ENCODE measurements at places on chromosomes 2 and 18.

- DNase-seq, result no peak
Measured at GRCh38 chr18:49728542-49728941, 84.8 kb downstream of the ACAA2 start.

DNA sequence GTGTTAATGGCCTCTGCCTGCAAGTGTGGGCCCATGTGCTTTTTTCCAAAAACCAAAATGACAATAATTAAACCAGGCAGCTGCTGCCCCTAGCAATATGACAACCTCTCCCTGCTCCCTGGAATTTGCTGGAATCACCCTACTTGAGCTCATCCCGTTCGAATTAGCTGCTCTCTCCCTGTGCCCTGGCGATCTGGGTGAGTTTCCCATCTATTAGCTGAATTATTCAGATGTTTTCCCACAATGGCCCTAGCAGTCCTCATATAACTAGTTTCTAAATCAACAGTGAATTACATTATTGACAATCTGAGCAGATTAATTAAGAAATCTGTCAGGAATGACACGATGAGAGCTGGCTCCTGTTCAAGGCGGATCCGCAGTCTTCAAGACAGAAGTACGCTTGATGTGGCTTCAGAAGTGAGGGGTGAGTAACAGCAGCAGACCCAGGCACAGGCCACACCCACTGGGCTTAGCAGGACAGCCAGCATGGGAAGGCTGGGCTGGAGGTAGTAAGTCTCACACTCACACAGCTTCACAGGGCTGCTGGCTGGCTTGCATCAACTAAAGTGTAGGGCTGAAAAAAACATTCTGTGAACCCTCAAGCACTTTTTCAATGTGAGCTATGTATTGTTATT is 366.2 kb upstream of the ID2 start:
- no peak for DNase-seq

- DNase-seq, result peak; percentile 25
Measured at GRCh38 chr18:62979176-62979575, 263.8 kb downstream of the PHLPP1 start.

DNA sequence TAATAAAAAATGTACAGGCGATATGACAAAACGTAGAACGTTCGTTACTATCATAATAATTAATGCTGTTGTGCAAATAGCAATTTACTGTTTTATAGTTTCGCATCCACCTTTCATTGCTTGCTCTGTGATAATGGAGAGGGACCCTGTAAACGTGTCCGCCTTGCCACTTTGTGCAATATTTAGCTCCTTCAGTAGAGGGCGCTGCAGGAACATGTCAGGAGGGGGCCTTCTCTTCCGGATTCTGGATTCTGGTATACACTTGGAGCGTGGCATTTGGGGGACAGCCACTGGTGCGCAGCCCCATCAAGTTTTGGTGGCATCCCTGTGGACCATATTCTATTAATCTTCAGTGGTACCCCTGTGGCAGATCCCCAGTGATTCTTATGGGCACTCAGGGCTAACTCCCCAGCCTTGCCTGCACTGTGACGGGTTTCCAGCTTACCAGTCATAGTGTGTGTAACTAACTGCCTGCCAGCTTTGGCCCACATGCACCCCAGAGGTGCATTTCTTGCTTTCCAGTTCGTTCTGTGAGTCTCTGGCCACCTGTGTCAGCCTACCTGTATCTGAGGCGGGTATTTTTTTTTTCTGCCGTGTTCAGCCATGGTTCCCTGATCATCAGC is 140.3 kb downstream of the CYRIA start:
- DNase-seq, result no peak

- no peak for DNase-seq
Measured at GRCh38 chr2:56099963-56100362, 83.8 kb upstream of the CCDC85A start.

- no peak for DNase-seq
Measured at GRCh38 chr18:76647322-76647721, 152.3 kb upstream of the ZNF516 start.

- DNase-seq, result no peak
Measured at GRCh38 chr2:237686659-237687136, 59.3 kb downstream of the LRRFIP1 start.

DNA sequence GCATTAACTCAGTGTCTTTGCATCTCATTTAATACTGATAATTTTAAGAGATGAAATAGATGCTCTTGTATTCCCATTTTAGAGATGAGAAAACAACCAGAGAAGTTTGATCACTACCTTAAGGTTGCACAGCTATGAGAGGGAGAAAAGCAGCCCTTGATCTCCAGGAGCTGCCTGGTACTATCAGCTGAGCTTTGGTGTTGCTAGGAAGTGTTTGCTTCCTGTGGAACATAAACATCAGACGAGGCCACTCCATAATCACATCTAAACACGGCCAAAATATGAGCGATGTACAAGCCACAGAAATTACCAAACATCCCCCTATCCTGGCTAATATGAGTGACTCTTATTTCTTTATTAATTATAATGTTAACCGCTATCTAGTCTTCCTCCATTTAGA is 620 bp upstream of the WDFY1 start:
- no peak for DNase-seq

GRCh38 chr18:50399582-50399981 is 24.7 kb downstream of the SKA1 start:
- DNase-seq, result no peak
